Astrocyte (in vitro differentiated cells and primary cell): ENCODE measurements at places on chromosomes 12 and 14.
A peak's percentile ranks its signal among the peaks of the same experiment; 100 is the strongest.

DNA sequence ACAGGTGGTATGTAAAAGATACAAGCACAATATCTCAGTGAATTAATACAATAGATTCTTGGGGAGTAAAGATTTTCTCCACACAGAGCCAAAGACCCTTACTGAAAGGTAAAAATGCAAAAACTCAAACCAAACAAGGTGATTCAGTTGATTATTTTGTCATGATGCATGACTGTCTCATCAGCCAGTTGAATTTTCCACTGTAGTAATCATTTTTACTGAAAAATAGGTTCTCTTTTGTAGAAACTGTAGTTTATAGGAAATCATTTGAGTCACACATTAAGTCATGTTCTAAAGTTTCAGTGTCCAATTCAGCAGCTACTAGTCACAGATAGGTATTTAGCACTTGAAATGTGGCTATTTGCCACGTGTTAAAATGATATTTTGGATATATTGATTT, 53.6 kb downstream of the PPFIA2 start:
- DNase-seq, result peak; percentile 20

DNA sequence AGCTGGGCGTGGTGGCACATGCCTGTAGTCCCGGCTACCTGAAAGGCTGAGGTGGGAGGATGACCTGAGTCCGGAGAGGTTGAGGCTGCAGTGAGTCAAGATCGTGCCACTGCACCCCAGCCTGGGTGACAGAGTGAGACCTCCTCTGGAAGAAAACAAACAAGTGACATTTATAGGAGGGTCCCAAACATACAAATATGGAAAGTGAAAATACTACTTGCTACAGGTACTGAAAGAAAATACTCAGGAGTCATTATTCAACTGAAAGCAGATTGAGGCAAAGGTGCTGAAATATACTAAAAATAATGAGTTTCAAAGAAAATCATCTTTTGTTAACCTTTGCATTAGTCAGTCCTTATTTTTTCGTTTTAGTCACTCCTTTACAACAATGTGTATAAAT, 53.5 kb downstream of the ETV6 start:
- DNase-seq, result no peak

DNA sequence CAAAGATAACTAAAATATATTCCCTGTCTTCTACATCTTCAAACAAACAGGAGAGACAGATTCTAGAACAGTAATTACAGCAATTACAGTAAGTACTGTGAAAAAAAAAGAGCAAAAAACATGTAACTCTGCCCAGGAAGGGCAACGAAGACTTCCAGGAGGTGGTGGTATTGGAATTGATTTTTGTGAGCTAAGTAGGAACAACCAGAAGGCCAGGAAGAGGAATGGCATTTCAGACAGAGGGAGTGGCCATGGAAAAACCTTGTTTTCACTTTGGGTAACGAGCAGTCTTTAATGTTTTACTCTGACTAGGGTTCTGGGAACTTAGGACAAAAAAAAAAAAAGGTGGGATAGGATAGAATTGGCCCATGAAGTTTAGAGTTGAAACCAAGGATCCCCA, 196.3 kb upstream of the PLEKHG7 start:
- DNase-seq, result no peak

DNA sequence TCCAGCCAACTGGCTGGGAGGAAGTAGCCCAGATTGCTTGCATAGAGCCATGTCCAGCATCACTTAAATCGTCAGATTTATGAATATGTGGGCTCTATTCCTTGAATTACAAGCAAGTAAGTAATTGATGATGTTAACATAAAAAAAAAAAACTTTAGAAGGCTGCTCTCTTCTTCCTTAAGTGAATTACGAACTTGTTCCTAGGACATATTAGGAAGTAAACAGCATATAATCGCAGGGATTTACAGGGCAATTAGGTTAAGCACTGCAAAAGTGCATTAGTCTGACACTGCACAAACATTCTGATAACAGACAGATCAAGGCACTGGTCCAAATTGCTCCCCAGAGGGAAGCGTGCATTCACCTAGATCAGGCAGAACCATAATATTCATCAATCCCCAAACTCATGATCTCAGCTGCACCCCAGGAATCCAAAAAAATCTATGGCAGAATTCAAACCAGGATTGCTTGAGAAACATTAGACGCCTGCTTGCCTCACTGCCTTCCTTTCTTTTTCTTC, 293.2 kb downstream of the TMEM132D start:
- no peak for DNase-seq

GRCh38 chr12:18431771-18432170, 170.5 kb downstream of the PIK3C2G start:
- no peak for DNase-seq

GRCh38 chr12:116277467-116278278, at the start of gene MED13L:
MED13L (minus strand) TSS chr12:116277693; CDS start chr12:116277131, 562 bp downstream.
- DNase-seq, result peak; percentile 59

DNA sequence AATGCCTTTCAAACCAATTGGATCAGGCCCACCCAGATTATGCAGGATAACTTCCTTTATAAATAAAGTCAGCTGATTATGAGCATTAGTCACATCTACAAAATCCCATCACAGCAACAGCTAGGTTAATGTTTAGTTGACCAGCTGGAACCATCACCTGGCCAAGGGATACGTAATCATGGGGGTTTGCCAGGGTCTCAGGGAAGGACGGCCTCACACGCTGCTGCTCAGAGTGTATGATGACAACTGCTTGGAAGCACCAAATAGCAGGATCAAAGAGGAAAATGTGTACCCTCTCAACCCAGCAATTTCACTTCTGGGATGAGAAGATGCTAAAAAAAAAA, 162.6 kb downstream of the SLC15A4 start:
- no peak for DNase-seq

DNA sequence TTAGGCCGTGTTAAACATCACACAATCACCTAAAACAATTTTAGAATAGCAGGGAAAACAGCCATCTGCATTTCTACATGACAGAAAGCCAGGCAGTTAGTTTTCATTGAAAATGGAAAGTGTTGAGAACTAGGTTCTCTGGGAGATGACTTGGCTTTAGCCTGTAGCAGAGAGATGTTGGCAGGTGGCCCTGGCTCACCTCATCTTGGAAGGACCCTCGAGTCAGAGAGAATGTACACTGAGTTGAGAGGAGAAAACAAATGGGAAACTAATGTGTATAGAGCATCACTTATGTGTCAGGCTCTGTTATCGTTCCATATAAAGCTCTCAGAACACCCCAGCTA, 51.9 kb downstream of the SUSD6 start:
- DNase-seq, result no peak

GRCh38 chr12:122523846-122524718, 2.7 kb downstream of the RSRC2 start:
- DNase-seq, result no peak

DNA sequence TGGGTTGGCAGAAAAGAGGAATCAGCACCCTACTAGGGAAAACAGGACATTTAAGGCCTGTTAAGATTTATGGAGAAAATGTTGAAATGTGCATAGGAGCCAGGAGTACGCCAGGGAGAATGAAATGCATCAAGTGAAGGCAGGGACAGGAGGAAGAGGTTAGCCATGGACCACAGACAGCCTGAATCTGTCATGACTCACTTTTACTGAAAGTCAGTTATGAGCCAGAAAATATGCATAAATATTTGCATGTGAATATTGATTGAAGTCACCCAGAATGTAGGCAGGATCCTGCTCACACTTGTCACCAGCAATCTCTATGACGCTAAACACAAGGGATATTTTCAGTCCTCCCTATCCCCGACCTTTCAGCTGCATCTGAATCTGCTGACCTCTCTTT, 25.1 kb upstream of the CDK17 start:
- DNase-seq, result peak; percentile 96

- no peak for DNase-seq
Observed at GRCh38 chr14:24426912-24427536, 2.4 kb downstream of the CBLN3 start.

DNA sequence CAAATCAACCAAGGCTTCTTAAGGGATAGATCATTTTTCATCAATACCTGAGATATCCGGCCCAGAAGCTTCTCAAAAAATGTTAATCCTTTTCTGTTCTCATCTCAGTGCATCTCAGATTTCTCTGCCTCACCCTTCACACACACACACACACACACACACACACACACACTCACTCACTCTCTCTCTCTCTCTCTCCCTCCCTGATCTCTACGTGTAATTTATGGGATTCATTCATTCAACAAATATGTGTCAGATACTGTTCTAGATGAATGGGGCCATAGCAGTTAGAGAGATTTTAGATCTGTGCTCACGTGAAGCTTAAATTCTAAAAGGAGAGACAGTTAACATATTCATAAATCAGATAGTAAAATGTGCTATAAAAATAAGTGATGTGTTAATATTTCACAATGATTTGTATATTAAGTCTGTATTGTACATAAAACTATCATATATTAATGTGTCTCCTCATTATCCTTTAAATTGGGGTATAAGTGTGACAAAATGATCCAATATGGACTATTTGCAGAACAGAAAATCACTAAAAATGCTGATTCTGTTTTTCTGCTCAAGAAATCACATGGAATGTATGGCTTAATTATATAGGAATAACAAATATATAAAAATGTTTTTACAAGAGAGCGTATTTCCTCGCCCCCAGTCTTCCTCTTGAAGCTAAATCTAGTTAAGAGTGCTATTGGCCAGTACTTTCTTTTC, 7.3 kb upstream of the FRMD6 start:
- DNase-seq, result peak; percentile 67

DNA sequence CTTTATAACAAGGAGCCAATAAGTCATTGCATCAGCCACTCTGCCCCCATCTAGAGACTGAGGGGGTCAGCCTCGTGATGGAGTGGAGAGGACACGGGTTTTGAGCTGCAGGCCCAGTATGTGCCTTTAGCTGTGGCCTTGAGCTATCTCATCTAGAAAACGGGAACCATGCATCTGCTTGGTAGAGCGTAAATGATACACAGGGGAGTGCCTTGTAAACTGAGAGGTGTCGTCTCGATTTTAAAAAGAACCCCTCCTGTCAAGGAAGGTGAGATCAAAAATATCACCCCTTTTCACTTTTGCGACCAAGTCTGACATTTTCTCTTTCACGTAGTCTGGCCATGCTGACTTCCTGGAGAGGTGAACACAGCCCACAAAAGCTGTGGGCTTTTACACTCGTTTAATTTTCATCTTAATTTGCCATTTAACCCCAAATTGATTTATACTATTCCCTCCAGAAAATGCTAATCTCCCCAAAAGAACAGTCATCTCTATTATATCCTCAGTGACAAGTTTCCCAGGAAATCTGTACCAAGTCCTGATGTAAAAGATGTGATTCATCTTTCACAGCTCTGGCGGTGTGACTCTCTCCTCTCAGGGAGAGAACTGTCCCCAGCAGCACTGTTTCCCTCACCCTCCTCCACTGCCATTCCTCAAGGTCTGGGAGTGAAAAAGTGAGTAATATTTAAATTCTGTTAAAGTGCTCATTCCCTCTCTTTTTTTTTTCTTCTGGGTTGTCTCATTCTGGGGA, 30.6 kb downstream of the VCPKMT start:
- DNase-seq, result peak; percentile 67

- DNase-seq, result peak; percentile 75
Observed at GRCh38 chr12:75812271-75813018, 219.1 kb downstream of the PHLDA1 start.

GRCh38 chr12:9587987-9588600, 19.6 kb downstream of the KLRB1 start:
- no peak for DNase-seq

DNA sequence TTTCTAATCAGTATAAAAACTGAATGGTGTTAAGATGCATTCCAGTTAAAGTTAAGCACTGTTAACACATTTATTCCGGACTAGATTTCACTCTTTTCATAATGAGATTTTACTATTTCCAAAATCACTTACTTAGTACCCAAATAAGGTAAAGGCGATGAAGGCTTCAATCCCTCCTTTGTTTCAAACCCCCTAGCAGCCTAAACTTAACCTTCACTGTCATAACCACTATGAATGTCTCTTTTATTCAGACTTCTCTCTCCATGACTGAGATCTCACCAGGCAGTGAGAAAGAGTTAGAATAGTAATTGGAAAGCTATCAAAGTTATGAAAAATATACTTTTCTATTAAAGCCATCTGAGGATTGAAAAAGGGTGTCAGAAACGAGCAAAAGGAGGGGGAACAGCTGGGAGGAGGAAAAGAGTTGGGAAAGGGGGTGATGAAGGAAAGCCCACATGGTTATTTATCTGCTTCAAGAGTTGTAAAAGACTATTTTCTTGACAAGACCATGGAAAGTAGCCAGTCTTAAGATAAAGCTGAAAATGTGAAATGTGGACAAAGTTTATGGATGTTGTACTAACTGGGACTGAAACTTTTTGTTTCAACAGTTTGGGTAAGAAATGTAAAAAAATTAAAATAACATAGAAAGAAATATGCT, 11.7 kb downstream of the EPS8 start:
- no peak for DNase-seq
